K562 (cell line): ENCODE measurements at places on chromosomes 2 and 18.

DNA sequence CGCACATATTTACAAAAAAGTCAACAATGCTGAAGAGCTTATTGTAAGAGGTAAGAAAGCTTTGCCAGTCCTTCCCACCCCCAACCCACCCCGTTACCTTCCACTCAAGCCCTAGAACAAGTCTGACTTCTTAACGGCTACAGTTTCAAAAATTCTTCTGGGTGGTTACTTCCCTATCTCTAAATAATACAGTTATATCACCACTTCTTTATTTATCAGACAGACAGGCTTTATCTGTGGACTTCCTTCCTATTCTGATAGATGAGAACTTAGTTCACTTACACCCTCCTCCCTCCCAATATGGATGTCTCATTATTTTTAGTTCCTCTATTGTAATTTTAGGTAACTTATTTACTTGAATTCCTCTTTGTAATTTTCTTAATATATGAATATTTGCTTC lies 26.7 kb upstream of the ACTR3 start:
- DNase-seq: no peak

DNA sequence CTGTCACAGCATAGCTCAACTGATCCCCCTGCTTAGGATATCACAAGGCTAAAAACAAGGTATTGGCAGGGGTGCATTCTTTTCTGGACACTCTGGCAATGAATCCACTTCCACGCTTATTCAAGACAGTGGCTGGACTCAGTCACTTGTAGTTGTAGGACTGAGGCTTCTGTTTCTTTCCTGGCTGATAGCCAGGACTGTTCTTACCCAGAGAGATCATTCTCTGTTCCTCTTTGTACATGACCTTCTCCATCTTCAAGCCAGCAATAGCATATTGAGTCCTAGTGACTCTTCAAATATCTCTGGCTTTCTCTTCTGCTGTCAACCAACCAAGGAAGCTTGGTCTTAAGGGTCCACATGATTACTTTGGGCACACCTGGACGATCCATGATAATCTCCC lies 241.3 kb downstream of the RBM43 start:
- no peak for DNase-seq

GRCh38 chr18:59898609-59899297 lies 1.0 kb upstream of the PMAIP1 start:
- DNase-seq: no peak

DNA sequence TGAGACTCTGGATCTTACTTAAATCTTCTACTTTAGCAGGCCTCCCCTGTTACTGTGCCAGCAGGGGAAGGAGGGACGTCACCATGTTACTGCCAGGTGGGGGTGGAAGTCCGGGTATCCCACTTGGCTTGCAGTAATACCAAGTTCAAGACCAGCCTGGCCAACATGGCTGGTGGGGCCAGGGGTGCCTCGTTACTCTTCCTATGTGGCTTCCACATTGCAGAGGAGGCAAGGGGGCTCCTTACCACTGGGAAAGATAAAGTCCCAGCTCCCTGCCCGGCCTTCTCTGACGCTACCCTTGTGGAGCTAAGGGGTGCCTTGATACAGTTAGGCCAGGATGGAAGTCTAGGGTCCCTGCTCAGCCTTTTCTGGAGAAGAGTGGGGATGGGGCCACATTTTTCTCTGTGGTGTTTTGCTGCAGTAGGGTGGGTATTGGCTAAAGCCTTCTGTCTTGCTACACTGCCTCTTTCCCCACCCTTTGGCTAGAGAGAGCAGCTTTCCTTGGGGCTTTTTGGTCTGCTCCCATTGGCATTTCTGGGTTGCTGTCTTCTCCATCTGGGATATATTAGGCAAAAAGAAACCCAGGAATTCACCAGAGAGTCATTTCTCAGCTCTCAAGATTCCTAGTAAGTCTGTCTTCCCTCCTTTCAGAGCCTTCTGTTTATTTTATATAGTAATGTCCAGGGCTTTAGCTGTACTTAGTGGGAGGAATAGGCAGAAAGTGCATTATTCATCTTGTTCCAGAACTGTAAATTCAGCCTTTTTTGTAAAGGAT lies 21.9 kb downstream of the ELMOD3 start:
- no peak for DNase-seq

GRCh38 chr18:26367425-26367824 lies 141.2 kb downstream of the TAF4B start:
- no peak for DNase-seq

- no peak for DNase-seq
Observed at GRCh38 chr18:76927223-76927725, 104.9 kb downstream of the ZNF236 start.

DNA sequence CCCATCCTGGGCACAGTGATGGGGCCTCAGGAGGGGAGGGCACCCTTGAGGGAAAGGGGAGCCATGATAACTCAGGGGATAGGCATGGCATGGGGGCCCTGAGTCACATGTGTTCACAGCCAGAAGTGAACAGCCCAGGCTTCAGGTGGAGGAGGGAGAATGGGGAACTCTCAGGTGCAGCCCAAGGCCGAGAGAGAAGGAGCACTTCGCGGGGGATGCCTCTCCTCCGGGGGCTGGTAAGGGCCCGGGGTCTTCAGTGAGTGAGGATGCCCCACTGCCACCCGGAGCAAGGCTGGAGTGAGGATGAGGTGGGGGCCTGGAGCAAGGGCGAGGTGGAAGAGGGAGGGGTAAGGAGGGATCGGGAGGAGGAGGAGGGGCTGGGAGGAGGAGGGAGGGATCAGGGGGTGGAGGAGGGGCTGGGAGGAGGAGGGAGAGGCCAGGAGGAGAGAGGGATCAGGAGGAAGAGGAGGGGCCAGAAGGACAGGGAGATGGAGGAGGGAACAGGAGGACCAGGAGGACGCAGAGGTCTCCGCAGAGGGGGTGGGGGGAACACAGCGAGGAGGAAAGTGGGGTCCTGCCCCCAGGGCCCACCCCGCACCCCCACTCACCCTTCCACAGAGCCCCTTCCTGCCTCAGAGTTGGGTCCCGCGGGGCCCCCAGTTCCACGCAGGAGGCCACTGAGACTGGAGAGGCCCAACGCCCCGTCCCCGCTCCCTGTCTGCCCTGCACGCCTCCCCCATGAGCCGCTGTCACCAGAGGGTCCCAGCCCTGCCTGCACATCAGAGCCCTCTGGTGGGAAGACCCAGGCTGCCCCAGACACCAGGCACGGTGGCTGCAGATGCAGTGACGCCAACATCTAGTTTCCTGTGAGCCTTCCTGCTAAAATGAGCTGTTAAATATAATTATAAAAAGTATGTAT lies 42.8 kb downstream of the RAMP1 start:
- no peak for DNase-seq

GRCh38 chr2:98394595-98395153 lies 48.4 kb downstream of the CNGA3 start:
- no peak for DNase-seq

DNA sequence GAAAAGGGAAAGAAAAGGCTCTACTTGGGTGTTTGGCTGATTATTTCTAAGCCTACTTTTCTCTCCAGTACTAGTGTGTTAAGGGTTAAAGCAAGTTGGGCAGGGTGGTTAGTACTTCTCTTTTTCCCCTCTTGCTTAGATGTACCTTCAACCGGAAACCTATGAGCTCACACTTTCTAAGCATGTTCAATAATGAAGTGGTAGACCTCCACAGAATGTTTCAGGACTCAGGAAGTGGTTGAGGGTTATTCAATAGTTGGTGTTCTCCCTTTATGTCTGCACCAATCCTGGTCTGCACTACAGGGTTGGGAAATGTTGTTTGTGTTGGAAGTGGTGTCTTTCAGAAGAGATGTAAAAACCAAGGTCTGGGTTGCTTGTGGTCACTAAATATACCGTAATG lies 137.1 kb downstream of the ZEB2 start:
- DNase-seq: no peak

- DNase-seq: no peak
Observed at GRCh38 chr2:238236571-238236970, 3.3 kb downstream of the HES6 start.

DNA sequence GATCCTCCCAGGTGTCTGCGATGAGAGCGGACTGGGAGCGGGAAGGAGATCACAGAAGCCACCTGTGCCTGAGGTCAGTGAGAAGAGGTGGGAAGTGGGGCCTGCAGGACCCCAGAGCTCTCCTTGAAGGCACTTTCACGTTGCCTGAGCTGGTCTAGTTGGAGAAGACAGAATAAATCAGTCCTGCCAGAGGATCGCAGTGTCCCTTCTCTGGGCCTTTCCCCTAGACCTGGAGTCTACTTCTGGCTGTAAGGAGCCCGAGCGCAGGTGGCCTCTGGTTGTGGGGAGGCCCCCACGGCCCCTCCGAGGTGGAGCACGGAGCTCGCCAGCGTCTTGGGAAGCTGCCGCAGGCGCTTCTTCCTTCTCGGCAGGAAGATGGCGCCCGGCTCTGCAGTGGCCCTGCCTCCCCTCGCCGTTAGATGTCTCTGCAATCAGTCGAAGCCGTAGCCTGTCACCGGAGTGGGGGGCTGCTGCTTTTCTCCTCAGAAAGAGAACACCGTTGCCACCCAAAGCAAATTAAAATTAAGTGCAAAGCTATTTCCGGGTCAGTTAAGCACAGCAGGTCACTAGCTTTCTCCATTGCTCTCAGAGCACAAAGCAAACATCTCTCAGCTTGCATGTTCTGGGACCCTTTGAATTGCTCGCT lies 212.0 kb upstream of the MYT1L start:
- peak; percentile 48 for DNase-seq

- DNase-seq: peak; percentile 15
Observed at GRCh38 chr2:237581751-237582746, 8.5 kb downstream of the RAB17 start.

DNA sequence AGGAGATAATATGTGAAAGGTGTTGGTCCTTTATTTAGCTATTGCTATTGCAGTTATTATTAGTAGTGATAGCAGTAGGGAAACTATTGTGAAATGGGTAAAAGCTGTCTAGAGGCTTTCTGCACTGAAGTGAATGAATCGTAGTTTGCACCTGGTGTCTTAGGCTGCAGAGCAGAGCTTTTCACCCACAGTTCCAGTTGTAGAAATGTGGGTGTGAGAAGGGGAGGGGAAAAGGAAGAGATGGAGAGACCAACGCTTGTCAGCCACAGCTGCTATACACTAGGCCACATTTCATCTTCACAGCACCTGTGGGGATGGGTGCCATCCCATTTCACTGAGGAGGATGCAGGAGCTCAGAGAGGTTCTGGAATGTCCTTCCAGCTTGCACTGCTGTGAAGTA lies 50.0 kb downstream of the TRPM8 start:
- DNase-seq: no peak

DNA sequence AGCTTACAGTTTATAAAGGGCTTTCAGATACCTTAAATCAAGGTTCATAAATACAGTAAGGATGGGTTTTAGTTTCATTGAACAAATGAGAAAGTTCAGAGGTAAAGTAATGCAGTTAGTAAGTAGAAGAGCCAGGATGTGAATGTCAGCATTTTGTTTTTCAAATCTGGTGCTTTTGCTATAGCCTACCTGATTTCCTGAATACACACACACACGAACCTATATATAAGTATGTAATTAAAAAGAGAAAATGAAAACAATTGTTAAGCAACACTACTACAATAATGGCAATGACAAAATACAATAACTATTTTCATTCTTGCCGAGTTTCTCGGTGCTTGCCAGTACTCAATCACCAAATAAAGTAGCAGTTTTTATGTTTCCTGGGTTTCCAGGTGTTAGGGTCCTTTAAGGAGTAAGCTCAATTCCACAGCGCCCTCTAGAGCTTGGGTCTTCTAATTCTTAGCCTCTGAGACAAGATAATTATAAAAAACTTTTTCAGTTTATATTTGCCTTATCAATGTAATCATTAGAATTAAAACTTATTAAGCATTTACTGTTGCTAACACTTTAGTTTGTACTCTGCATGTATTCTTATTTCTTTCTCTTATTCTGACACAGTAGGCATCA lies 512.9 kb upstream of the ACVR2A start:
- DNase-seq: no peak

DNA sequence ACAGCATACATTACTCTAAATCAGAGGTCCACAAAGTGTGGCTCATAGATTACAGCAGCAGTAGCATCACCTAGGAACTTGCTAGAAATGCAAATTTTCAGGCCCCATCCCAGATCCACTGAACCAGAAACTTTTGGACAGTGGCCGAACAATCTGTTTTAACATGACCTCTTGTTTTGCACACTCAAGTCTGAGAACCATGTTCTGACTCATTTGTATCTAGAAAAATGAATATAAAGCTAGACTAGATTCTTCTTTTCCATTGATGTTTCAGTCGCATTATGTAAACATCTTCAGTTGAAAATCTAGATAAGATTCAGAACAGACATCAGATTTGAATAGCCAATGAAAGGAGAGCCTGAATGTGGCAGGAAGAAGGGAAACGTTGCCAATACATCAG lies 608.8 kb downstream of the LRP1B start:
- no peak for DNase-seq

GRCh38 chr18:74797577-74798151 lies 200.0 kb downstream of the ZNF407 start:
- no peak for DNase-seq

GRCh38 chr18:50666536-50666935 lies 106.6 kb downstream of the MAPK4 start:
- DNase-seq: no peak

DNA sequence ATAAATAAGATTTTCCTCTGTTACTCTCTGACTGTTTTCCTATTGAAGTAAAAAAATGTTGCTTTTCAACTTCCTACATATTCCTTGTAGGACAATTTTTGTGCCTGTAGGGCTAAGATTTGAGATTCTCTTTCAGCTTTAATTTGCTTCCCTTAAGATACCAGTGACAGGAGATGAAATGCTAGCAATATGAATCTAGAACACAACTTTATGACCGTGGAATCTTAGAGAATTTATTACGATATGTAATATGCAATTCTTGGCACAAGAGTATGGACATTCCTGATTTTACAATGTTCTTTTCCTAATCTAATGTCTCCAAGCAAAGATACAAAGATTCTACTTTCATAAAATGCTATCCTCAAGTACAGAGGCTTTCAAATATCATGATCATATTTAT lies 180.9 kb downstream of the KCNE4 start:
- DNase-seq: no peak

- no peak for DNase-seq
Observed at GRCh38 chr2:197931661-197932312, 127.4 kb downstream of the PLCL1 start.

DNA sequence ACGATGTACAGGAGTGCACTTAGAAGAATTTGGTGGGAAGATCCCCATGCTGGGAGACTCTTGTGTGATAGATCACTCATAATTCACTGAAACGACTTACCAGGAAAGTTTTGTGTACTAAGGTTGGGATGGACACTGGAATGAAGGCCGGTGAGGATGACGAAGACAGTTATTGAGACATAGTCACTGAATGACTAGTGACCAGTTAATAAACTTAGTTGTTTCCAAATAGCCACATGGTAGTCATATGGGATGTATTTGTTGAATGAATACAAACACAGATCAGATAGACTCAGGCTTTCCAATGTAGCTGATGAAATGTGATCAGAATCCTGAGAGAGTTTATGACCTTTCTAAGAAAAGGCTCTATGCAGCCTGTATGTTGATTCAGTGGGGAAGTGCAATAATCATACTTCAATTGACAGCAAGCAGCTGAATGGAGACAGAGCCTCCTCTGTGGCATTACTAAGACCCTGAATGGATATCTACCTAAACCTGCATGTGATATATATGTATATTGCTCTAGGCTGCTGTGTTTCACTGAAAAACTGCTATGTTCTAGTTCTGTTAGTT lies 20.4 kb downstream of the GDF7 start:
- no peak for DNase-seq

GRCh38 chr2:211035548-211036185 lies 479.3 kb downstream of the CPS1 start:
- DNase-seq: no peak

- DNase-seq: no peak
Observed at GRCh38 chr2:6855860-6856547, 9.7 kb downstream of the CMPK2 start.
